ENCODE measurements at places on chromosomes 4 and X.

GRCh38 chr4:138658518-138658917, 357.1 kb upstream of the NOCT start:
- DNase-seq: no peak

GRCh38 chr4:53601251-53601764, 10.0 kb upstream of the LNX1 start:
- DNase-seq: no peak

DNA sequence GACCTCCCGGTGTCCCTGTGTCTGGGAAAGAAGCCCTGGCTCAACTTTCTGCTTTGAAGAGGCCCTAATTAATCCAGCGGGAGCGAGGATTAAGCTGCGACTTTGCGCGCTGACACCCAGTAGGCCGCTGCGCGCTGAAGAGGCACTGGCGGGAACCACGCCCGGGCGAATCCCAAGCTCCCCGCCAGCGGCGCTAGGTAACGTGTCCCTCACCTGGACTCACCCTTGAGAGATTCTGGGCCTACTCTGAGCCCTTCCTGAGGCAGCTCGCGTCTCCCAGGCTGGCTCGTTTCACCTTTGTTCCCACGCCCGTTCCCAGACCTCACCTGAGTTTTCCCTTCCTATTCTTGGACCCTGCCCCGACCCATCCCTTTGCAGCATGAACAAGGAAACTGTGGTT, 616 bp upstream of the KLHL34 start:
- no peak for DNase-seq

DNA sequence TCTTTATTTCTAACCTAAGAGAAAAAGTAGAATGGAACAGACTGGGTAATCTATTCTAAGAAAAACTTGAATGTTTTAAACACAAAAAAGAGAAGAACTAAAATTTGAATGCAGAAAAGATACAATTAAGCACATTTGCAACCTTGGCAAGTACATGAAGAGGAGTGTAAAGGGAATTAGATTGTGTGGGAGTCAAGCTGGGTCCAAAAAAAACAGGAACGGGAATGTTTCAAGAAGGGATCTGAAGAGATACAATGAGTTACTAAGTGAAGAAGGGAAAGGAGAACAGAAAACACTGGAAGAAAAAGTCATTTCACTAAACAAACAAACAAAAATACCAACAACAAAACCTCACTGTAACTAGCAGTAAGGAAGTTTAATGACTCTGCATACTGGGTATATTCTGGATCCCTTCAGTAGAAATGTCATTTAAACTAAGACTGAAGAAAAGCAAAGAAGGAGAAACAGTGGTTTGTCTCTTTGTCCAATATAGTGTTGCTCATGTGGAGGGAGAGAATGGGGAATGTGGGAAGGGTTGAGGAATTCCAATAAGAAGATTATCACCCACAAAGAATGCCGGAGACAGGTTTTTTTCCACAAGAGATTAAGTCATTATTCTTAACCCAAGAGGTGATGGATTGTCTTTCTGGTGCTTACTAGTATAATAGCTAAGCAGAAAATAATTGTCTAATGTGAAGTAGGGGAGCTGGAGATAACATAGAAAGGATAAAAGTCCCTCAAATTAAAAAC, 50.4 kb upstream of the PTPN13 start:
- peak; percentile 71 for DNase-seq

GRCh38 chrX:129773649-129774458, 5.9 kb upstream of the SASH3 start:
- DNase-seq: no peak

- DNase-seq: no peak
Observed at GRCh38 chr4:143736861-143737260, 36.4 kb upstream of the FREM3 start.

DNA sequence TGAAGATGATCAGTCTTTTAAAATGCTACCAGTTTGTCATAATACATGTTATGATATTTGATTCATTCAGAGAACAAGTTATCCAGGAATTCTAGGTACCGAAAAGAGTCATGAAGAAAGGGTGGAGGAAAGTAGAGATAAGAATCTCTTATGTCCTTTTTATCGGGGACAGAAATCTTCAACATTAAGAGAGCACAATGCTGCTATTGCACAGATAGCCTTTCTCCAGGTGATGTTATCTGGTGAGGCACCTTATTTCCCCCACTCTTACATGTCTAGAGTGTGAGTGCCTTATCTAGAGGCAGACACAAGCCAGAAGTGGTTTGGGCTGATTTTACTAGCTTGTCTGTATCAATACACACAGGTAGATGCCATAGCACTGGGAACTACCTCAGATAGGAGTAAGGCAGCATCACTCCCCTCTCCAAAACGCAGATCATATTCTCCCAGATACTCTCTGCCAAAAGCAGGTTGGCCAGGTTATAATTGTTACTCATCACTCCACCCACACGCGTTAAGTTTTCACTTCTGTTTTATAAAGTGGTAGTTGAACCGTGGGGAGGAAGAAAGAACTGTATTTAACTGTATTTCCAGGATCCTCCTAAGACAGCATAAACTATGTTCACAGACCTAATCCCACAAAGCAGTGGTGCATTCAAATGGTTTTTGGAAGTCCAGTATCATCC, 38.4 kb downstream of the AREG start:
- no peak for DNase-seq

- DNase-seq: no peak
Observed at GRCh38 chr4:8644966-8645752, 52.6 kb downstream of the CPZ start.

DNA sequence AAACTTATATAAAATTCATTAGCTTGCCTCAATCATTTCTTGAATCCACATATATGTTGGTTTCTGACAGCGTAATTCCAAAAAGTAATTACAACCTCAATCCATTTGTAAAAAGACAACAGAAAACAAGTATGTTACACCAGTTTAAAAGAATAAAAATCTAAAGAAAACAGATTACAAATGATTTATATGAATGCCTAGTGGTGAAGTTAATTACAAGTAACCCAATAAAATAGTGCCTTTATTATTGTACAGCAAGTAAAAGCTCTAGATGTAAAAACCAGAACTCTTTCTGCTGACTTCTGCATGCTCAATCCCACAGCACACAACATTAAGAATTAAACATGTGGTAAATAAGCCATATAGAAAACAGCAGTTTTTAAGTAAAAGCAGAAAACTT, 197.8 kb downstream of the MAB21L2 start:
- no peak for DNase-seq

GRCh38 chr4:18082236-18082635, 60.7 kb upstream of the LCORL start:
- DNase-seq: no peak

DNA sequence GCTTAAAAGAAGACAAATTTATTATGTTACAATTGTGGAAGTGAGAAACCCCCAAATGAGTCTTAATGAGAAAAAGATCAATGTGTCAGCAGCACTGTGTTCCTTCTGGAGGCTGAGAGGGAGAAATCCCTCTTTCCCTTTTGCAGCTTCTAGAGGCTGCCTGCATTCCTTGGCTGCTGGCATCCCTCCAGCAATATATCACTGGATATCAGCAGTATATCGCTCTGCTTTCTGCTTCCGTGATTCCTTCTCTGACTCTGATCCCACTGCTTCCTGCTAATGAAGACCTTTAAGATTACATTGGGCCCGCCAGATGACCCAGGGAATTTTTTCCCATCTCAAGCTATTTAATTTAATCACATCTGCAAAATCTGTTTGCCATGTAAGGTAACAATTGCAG, 1008.0 kb downstream of the RAPGEF2 start:
- DNase-seq: peak; percentile 42

DNA sequence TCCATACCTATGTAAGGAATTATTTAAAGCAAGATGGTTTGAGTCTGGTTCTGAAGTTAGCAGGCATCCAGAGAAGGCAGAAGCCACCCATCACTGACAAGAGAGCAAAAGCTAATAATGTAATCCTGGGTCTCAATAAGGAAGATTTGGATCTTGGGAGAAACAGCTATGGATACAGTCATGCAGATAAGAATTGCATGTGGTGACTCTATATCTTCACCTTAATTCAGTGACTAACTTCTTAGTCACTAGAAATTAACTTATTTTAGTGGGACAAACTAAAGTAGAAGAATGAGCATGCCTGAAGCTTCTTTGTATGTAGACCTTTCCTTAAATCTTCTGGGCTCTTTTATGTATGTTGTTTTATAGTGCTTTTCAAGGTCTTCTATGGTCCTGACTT, 66.6 kb downstream of the ATP10D start:
- DNase-seq: peak; percentile 54

DNA sequence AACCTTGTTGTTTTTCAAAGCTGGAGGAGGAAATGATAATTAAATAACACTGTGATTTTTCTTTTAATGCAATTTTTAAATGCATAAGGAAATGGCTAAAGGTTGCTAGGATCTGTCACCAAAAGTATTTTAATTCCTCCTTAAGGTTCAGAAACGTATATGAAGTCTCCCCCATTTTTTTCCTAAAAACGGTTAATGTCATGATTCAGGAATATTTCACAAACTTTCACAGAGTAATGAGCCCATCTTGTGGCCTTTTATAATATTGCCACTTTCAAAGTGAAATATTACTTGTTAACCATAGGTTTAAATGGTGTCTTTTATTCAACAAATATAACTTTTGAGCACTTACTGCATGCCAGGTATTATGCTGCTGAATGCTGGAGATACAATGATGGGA, 99.5 kb upstream of the USP38 start:
- no peak for DNase-seq

DNA sequence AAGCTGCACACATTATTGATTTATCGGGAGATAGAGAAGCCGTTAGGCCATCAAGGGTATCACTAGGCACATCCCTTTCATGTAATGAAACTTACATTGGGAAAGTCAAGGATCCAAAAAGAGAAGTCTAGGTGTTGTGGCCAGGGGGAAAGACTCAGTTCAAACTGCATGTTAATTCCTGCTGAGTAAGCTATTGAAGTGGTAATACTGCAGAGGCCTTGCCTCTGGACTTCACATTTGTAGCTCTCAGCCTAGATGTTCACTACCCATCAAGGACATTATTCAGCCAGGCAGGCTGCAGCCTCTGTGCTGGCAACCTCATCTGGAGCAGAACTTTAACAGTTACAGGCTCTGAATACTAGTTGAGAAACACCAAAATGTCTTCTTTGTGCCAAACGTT, 2094.5 kb upstream of the AGA start:
- no peak for DNase-seq

- DNase-seq: no peak
Observed at GRCh38 chr4:45550766-45551366, 573.0 kb downstream of the GABRG1 start.

GRCh38 chr4:128461291-128462102, 173.9 kb upstream of the PGRMC2 start:
- DNase-seq: peak; percentile 85

GRCh38 chr4:70603856-70604255, 11.8 kb downstream of the AMBN start:
- DNase-seq: peak; percentile 18

DNA sequence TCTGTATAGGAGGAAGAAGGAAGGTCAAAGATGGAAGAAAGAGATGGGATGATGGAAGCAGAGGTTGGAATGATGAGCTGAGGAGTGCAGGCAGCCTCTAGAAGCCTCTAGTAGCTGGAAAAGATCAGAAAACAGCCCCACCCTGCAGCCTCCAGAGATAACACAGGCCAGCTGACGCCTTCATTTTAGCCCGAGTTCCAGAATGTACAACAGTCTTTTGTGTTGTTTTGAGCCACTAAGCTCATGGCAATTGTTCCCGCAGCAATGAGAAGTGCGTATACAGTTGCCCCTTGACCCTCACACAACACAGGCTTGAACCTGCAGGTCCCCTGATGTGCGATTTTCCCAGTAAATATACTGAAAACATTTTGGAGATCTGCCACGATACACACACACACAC, 72.0 kb downstream of the WFS1 start:
- DNase-seq: no peak

- peak; percentile 92 for DNase-seq
Observed at GRCh38 chr4:22969287-22969896, 276.7 kb downstream of the GBA3 start.

DNA sequence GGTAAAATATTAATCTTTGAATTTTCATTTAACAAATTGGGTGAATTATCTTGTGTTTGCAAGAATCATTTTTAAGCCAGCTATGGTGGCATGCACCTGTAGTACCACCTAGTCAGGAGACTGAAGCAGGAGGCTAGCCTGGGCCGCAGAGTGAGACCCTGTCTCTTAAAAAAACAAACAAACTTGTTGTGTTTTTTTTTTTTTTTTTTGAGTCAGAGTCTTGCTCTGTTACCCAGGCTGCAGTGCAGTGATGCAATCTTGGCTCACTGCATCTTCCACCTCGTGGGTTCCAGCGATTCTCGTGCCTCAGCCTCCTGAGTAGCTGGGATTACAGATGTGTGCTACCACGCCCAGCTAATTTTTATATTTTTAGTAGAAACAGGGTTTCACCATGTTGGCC, 2.2 kb downstream of the TXLNG start:
- no peak for DNase-seq

- no peak for DNase-seq
Observed at GRCh38 chr4:140267576-140267975, 105.9 kb upstream of the SCOC start.

DNA sequence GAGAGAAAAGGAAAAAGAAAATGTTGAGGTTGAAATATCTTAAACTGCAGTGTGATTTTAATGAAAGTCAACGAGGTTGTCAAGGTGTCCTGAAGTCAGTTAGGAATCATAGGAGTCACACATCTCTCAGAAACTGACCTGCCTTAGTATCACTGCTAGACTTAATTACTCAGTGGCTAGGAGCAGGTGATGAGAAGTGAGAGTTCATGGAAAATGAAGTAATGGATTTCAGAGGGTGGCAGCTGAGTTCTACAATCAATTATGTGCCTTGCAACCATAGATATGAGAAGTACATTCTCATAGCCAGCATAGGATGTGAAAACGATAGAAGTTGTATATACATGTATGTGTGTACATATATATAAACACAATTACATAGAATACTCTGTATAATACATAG, 1269.7 kb downstream of the FSTL5 start:
- DNase-seq: no peak

GRCh38 chr4:108042927-108043326, 53.2 kb downstream of the HADH start:
- DNase-seq: no peak

- no peak for DNase-seq
Observed at GRCh38 chr4:62126064-62126732, 926.1 kb downstream of the ADGRL3 start.

- DNase-seq: peak; percentile 3
Observed at GRCh38 chrX:105488716-105489115, 268.2 kb upstream of the TEX13A start.

DNA sequence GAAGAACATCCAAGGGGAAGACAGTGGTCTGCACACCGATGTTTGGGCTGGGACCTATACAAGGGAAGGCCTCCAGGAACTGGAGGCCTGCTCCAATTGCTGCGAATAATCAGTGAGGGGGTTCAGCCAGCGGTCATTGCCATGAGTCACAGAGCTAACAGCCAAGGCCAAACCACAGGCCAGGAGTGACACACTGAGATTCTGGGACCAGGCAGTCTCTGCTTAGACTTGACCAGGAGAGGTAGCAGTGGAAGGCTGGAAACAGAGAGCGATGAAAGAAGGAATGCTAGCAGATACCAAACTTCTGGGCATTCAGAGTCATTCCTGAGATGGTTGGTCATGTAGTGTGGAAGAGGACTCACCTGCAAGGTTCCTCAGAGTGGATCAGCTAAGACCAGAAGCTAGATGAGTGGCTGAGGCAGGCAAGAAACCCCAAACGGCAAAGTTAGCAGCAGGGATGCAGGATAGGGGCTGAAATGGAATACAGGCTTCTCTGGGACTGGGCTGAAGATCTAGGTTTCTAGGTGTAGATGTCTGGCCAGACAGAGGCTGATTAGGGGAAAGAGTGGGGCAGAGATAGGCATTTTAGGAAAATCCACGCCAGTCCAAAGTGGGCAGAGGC, 54.7 kb downstream of the CNGA2 start:
- peak; percentile 52 for DNase-seq

- peak; percentile 6 for DNase-seq
Observed at GRCh38 chr4:146522869-146523205, 1.1 kb upstream of the SLC10A7 start.

All from fibroblast of skin of right quadriceps (primary cell).